IPS DF 6.9 (cell line): ENCODE measurements at places on chromosomes 5 and 9.

DNA sequence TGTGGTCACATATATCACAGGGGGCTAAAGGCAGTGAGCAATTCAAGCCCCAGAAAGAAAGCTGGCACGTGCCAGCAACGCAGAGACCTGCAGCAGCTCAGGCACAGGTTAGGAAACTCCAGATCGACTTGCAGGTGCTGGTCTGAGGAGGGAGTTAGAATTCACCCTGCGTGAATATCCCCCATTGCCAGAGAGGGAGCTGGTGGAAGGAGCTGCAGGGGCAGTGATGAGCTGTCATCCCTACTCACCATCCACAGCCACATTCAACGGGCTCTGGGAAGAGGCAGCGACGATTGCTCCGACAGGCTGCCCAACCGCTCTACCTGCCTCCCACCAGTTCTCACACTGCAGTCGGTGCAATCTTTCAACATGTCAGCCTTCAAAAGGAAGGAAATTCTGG, 40.8 kb upstream of the CLK4 start:
- DNase-seq, result no peak

DNA sequence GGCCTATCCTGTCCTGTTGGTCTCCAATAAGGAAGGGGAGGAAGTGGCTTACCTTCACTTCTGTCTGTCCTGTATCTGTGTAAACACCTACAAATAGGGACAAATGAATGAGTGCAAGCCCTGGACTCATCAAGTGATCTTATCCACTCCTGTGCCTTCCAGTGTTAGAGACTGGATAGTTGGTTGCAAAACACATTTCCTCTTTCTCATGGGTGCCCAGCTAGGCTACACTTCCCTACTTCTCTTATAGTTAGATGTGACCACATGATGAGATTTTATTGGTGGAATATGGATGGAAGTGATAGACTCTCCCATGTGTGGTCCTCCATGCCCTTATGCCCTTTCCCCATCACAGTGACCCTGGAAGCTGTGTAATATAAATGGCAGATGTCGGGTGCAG, 16.9 kb upstream of the PFDN1 start:
- no peak for DNase-seq

DNA sequence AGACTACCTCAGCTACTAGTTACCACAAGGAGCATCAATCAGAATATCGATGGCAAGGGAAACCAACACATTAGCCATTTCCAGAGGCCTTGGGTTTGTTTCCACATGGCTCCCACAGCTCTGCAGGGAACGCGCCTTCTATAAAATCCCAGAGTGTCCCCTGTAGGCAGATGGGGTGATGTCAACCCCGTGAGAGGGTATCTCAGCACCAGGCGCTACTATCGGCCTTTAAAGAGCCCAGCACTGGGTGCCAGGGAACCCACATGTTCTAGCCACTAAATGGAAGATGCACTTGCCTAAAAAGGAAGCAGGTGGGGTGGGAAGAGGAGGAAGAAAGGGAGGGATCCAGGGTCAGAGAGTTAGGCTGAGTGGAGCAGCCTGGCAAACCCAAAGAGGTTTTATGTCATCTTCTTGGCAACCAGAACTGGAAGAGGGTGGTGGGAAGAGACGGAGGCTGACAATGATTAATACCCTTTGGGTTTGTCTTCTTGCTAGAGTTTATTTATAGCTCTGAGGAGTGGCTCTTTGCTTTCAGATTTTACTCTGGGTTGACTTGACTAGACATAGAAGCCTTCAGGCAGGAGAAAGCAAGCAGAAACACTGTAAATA, 19.9 kb downstream of the MACROH2A1 start:
- no peak for DNase-seq

DNA sequence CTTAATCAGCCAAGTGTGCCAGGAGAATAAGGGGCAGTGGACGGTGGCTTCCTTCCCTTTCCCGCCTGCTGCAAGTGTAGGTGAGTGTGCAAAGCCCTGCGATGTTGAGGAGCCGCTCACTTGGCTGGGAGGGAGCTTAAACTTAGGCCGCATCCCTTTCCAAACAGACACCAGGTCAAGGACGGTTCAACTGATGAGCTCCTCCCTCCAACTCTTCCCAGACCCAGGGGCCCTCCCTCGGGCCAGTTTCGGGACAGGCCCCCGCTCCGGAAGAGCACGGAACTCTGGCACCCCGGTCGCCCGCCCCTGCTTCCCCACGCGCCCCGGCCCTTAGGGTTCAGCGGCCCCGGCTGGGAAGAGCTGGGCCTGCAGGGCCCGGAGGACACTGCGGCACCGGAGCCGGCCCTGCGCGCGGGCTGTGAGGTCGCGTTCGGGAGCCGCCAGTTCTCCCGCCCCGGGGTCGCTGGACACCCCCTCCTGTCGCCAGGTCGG, 481 bp downstream of the MRPL36 start:
- DNase-seq, result no peak

DNA sequence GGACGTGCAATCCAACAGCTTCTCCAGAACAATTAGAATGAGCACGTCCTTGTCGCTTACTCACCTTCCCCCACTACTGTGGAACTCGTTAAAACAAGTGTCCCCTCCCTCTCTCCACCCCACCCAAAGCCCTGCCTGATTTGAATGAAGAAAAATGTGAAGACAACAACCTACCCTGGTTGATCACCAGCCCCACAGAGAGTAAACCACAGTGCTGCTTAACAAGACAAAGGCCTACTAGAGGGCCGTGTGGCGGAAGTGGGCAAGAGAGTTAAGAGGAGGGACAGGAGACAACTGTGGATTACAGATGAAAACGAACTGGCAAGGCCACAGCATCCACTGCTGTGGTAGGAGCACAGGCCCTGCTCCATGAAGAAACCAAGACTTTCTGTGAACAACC, 51.1 kb downstream of the CDK5RAP2 start:
- DNase-seq, result no peak

DNA sequence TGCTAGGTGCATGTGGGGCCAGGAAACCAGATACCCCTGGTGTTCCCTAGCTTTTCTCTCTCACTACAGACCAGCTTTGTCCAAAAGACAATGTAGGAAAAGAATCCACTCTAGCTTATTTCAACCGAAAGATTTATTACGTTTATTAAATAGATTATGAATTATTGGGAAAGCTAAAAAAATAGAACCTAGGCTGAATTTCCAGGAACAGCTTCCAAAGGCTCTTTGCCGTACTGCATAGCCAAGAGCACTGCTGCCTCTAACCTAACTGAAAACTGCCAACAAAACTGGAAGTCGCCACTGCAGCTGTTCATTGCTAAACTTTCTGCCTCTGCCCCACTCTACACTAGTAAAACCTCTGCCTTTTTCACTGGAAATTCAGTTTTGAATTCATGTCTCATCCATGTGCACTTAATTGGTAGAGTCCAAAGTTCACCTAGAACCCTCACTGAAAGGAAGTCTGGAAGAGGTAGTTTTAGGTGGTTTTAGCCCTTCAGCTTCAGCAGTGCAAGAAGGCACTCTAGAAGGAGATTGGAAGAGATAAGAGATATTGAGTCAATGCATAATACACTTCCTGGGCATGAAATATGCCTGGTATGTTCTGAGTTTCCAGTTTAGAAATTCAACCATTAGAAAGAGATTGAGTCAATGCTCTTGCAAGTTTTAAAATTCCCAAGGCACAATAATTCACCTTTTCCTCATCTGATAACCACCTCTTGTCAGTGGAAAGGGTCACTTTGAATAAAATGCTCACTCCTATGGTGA, 927.9 kb downstream of the MAT2B start:
- no peak for DNase-seq

- no peak for DNase-seq
Observed at GRCh38 chr5:168327019-168327421, 35.6 kb downstream of the WWC1 start.

DNA sequence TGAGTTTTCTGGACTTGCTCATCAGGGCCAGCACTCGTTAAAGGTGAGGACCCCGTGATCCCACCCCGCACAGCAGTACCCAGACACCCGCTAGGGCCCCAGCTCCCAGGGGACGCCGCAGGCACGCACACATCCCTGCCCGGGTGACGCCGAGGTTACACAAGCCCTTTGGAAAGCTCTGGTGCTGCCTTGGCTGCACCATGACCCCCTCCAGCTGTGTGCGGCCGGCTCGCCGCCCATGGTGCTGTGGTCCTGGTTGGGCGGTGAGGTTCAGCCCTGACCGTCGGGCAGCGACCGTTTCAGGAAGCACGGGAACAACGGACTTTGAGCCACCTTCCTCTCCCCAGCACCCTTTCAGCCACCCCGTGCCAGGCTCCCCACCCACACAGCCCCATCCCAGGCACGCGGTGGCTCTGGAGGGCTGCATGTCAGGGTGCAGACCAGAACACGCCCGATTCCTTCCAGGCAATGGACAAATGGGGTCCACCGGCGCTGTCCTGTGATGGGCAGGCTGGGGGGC, 7.5 kb upstream of the SLC12A7 start:
- DNase-seq, result no peak

GRCh38 chr5:16773991-16774390, 157.2 kb upstream of the RETREG1 start:
- no peak for DNase-seq

DNA sequence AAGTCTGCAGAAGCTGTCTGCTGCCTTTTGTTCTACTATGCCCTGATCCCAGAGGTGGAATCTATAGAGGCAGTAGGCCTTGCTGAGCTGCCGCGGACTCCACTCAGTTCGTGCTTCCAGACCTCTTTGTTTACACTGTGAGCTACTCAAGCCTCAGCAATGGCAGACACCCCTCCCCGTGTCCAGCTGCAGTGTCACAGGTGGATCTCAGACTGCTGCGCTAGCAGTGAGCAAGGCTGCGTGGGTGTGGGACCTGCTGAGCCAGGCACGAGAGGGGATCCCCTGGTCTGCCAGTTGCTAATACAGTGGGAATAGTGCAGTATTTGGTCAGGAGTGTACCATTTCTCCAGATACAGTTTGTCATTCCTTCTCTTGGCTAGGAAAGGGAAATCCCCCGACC, 99.6 kb downstream of the SLCO4C1 start:
- DNase-seq, result no peak

DNA sequence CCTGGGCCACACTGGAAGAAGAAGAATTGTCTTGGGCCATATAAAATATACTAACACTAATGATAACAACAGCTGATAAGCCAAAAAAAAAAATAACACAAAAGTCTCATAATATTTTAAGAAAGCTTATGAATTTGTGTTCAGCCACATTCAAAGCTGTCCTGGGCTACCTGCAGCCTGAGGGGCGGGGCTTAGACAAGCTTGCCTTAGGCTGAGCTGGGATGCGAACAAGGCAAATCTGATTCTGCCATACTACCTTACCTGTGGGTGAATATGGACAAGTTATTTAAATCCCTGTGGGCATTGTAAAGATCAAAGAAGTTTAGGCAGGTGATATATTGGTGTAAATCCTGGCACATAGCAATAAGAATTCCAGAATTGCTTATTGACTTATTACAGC, 212.3 kb upstream of the ATP10B start:
- DNase-seq, result no peak

DNA sequence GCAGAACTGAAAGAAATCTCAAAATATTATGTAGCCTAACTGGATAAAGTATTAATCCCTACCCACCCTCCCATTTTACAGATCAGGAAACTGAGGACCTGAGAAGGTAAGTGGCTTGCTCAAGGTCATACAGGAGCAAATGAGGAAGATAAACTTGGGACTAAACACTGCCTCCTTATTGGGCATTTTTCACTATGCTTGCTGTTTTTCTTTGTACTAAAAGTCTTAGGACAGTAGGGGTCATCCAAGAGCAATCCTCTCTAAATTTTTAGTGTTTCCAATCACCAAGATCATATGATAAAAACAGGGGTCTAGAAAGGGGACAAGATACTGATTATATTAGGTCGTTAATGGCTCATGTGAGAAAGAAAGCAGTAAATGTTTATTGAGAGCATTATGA, 80.8 kb downstream of the RORB start:
- no peak for DNase-seq

DNA sequence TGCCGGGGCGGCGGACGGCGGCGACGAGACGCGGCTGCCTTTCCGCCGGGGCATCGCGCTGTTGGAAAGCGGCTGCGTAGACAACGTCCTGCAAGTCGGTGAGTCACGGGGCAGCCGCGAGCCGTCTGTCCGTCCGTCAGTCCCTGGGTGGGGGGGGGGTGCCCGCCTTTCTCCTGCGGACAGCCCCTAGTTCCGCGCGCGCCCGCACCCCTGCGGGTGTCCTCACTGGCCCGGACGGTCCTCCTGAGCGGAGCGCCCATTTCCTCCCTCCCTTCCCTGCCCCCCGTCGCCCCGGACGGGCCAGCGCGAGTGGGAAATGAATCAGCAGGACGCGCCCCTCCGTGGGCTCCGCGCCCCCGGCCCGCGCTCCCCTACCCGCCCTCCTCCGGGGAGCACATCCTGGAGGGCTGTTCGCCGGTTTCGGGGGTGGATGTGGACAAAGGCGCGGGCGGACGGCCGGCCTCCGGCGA, 828 bp downstream of the ZSWIM6 start:
- no peak for DNase-seq

- no peak for DNase-seq
Observed at GRCh38 chr9:74322661-74323314, 174.3 kb upstream of the RORB start.

DNA sequence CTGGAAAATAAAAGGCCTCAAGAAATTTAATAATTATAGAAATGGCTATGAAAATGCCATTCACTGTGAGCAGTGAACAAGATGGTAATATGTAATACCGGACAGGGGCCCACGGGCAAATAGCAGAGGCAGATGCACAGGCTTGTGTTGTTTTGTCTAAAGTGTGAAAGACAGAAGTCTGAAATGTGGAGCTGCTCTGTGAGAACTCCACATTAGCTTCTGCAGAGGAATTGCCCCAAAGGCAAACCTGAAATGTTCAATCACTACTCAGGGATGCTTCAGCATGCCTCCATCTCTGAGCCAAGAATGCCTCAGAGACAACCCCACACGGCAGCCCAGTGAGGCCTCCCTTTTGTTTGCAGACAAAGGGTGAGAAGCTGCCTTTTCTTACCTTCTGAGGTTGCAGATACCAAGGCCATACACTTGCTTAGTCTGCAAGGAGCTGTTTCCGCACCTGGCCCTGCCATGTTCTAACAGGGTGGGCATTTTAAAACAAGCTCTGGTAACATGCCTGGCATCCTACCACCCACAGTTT, 124.3 kb upstream of the CXCL14 start:
- no peak for DNase-seq

GRCh38 chr5:95621839-95622629, 2.1 kb downstream of the GPR150 start:
- no peak for DNase-seq

DNA sequence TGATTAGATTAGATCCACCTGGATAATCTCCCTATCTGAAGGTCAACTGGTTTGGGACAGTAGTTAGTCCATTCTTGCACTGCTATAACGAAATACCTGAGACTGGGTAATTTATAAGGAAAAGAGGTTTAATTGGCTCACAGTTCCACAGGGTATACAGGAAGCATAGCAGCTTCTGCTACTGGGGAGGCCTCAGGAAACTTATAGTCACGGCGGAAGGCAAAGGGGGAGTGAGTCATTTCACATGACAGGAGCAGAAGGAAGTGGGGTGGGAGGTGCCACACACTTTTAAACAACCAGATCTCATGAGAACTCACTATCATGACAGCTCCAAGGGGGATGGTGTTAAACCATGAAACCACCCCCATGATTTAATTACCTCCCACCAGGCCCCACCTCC, 9.9 kb downstream of the C9orf40 start:
- DNase-seq, result no peak

- DNase-seq, result no peak
Observed at GRCh38 chr9:121267689-121268597, at the start of gene GSN. TSS of gene GSN (plus strand) at chr9:121268162. CDS start at chr9:121301972, 33,810 bp downstream.
